Effector memory CD8-positive, alpha-beta T cell (primary cell): ENCODE measurements at places on chromosomes 12 and 14.

DNA sequence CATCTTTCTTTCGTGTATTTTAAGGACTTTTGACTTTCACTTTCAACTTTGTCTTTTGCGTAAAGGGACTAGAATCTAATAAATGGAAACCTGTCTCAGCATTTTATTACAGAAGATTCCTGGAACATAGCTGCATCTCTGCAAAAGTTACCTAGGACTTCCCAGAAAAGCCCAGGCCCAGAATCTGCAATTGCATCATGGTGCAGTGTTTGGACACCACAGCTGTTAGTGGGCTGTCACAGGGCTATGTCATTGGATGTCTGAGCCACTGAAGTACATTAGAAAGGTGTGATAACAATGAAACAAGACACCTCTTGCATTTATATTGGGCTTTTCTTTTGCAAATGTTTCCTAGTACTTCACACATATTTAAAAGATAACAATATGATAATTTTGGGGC is 199.9 kb upstream of the IGF1 start:
- no peak for DNase-seq

GRCh38 chr12:113475451-113476175 is 3.9 kb upstream of the LHX5 start:
- DNase-seq, result no peak

DNA sequence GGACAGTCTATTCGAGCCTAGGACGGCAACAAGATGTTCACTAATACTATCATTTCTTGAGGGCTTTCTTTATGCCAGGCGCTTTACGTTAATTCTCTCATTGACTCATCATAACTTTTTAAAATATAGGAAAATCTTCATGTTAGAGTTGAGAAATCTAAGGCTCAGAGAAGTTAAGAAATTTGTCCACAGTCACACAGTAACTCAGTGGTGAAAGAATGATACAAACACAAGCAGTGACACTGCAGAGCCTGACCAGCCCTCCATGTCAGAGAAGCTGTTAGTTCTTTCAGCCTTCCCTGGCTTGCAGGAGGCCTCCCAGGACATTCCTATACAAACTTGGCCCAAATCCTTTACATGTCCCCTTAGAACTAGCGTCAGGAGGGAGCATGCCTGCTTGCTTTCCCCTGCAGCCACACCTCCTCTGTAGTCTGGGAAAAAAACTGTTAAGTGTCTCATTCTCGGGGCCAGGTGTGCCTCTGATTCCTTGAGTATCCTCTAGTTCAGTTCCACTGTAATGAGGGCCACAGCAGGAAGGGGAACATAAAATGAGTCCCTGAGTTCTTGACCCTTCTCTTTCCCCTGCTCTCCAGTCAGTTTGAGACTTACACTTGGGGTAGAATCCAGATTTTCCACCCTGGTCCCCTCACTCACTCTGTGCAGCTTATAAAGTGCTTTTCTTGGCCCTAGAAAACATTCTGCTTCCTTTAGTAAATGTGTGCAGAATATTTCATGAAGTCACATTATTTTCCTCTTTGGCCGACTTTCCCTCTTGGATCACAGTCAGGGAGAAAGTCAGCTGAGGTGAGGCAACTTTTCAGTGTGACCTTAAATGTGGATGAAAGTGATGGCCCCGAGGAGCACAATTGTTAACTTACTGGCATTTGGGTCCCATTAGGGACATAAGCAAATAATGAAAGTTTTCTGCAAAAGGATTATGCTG is 152.2 kb upstream of the HIF1A start:
- DNase-seq, result no peak

- no peak for DNase-seq
These were observed 75.1 kb upstream of the CAPRIN2 start for GRCh38 chr12:30829876-30830275.

GRCh38 chr12:40584763-40585162 is 107.5 kb upstream of the CNTN1 start:
- no peak for DNase-seq

DNA sequence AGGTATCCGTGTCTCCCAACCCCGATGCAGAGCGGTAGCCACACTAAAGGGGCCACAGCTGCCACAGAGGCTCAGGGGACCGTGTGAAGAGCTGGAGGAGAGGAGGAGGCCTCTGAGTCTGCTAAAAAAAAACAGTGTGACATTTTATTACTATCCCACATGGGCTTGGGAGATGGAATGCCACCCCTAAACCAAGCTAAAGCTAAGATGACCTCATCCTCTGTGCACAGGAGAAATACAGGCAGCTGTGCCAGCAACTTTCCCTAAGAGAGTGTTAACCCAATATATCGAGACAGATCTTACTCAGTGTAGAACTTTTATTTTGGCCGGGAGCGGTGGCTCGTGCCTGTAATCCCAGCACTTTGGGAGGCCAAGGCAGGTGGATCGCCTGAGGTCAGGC is 18.0 kb downstream of the BCL2L14 start:
- DNase-seq, result no peak

- no peak for DNase-seq
These were observed 851.4 kb upstream of the SEL1L start for GRCh38 chr14:82385048-82385447.
